ENCODE measurements at places on chromosomes 4 and X. TPM values are rescaled to one million over a fixed set of nuclear protein-coding genes. Genes with fewer than 3 reads are reported as not detected.

- DNase-seq = no peak
These were observed 5.8 kb upstream of the SRD5A3 start for GRCh38 chr4:55340266-55340665.

DNA sequence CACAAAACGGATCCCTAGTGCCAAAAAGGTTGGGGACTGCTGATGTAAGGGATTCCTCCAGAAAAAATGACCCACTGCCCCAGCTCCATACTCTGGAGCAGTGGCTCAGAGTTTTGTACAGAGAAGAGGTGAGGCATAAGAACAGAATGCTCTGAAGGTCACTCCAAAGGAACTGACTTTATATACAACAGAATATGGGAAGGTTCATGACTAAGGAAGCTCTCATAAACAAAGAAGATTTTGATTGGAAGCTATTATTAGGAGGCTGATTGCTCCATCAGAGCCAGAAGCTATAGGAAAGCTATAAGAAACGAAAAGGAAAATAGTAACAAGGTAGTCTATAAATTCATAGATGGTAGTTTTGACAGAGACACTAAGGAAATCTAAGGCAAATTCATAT, 203.1 kb downstream of the SLC7A11 start:
- DNase-seq = peak; percentile 71

Gene CT45A1
- total RNA-seq = not detected

DNA sequence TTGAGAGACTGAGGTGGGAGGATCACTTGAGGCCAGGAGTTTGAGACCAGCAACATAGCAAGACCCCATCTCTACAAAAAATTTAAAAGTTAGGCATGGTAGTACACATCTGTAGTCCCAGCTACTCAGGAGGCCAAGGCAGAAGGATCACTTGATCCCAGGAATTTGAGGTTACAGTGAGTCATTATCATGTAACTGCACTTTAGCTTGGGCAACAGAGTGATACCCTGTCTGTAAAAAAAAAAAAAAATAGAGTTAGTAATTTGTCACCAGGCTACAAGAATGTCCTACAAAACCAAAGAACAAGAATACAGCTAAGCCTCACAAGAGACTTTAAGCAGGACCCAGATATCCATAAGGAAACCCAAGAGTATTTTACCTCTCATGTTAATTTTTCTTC, 27.0 kb upstream of the RAB28 start:
- no peak for DNase-seq
